ENCODE measurements at places on chromosomes 3 and 15.

GRCh38 chr3:32421185-32421584 is 29.5 kb downstream of the CMTM7 start:
- DNase-seq, result no peak

GRCh38 chr3:25468866-25469319 is 40.8 kb downstream of the RARB start:
- no peak for DNase-seq

DNA sequence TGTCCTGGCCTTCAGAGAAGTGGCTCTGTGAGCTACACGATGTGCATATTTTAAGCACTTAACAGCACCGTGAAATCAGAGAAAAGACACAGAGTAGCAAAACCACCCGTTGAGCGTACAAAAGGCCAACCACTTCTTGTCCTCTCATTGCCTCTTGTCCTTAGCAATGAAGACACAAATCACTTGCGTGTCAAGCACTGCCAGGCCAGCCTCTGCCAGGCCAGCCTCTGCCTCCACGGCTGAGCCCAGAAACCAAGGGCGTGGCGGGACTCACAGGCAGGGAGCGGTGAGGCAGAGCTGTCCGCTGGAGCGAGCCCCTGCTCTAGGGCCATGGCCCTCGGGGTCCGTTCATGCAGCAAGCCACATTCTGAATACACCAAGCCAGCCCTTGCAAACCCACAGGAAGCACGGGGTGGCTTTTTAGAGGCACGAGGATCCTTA is 4.0 kb downstream of the MUC4 start:
- DNase-seq, result no peak

GRCh38 chr3:128344052-128344735 is 122.5 kb downstream of the DNAJB8 start:
- DNase-seq, result no peak

DNA sequence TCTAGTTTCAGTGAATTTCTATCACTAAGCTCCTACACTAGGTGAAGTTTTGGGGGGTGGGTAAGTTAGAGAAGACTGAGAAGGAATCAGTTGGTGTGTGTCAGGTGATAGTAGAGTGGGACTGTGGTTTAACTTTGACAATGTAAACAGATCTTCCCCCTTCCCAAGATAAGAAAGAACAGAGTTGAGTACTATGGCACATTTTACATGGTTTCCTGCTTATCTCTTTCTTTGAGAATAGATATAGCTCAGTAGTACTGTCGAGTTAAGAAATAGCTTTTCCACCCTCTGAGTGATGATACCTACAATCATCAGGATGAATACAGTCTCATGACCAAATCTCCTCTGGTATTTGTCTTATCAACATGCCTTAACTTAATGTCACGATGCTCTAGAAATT is 42.8 kb downstream of the GAP43 start:
- DNase-seq, result no peak

DNA sequence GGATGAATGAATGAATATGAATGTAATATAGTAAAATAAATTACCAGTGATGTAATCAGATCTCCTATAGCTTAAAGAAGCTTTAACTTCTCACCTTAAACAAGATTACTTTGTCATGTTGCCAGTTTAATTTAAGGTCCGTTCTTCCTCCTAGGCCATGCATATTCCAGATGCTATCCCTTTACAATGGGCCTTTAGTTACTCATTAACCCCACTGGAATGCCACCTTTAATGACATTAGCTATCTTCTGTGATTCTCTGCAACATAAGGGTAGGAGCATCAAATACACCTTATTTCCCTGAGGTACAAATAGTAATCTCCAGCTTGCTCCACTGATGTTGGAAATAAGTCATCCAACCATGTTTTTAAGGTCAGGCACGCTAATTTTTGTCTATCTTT is 63.0 kb upstream of the TIMP4 start:
- no peak for DNase-seq

GRCh38 chr3:196555295-196555694 is 13.1 kb downstream of the WDR53 start:
- no peak for DNase-seq

DNA sequence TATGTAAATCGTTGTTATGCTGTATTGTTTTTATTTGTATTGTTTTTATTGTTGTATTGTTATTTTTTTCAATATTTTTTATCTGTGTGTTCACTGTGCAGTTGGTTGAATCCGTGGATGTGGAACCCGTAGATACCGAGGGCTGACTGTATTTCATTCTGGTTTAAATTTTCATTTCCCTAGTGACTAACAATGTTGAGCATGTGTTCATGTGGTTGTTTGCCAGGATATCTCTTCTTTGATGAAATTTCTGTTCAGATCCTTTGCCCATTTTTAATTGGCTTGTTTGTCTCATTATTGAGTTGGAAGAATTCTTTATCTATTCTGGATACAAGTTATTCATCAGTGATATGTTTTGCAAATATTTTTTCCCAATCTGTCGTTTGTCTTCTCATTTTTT is 29.7 kb downstream of the STOML1 start:
- DNase-seq, result no peak

DNA sequence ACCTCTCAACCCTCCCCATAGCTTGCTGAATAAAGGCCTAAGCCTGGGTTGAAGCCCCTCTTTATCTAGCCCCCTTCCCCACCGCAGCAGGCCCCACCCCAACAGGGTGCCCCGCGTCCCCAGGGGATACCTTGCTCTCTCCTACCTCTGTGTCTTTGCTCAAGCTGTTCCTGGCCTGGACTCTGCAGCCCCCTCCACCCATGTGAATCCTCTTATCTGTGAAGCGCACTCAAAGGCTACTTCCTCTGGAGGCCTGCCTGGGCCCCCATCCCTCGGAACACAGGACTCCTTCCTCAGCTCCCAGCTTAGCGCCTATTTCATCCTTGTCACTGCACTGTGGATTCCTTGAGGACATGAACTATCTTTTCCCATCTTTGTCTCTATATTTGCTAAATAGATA is 61.4 kb upstream of the HERC1 start:
- DNase-seq, result no peak

GRCh38 chr3:98874602-98875249 is 26.8 kb downstream of the DCBLD2 start:
- no peak for DNase-seq

GRCh38 chr3:183584914-183585280 is 29.4 kb upstream of the KLHL6 start:
- no peak for DNase-seq

DNA sequence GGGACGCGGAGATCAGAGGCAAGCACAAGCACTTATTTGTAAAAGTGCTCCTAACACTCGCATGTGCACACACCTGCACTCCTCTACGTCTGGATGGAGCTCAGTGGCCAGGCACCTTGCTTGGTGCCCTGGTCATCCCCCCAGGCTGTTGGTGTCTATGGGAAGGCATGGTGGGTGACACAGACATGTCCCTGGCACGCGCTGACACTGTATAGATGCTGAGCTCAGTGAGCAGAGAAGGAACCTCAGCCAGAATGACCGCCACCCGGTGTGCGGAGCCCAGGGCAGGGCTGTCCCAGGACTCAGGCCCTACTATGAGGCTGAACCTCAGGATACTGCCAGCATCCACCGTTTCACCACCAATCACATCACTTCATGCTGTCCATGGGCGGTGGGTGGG is 64.5 kb downstream of the NIPA2 start:
- no peak for DNase-seq
